Left ventricle myocardium superior (tissue), 1 donor: ENCODE measurements at places on chromosomes 6 and 20. TPM values are rescaled to one million over a fixed set of nuclear protein-coding genes. Genes with fewer than 3 reads are reported as not detected.

The VGLL2 gene
- total RNA-seq, result not detected

The HLA-DPB1 gene
- 41.5 TPM for total RNA-seq

The RTEL1 gene
- 9.9 TPM for total RNA-seq

The MRPL14 gene
- 38.8 TPM for total RNA-seq

The HLA-DRB1 gene
- total RNA-seq, result 34.3 TPM

The FAM209B gene
- total RNA-seq, result not detected

The TRIM31 gene
- total RNA-seq, result not detected

The C4B gene
- total RNA-seq, result 84.0 TPM

The PKHD1 gene
- total RNA-seq, result not detected

The TULP1 gene
- total RNA-seq, result not detected

The CTAGE9 gene
- total RNA-seq, result not detected

The PPIL1 gene
- 60.3 TPM for total RNA-seq

The STMND1 gene
- total RNA-seq, result not detected

The GSTA2 gene
- not detected for total RNA-seq

DNA sequence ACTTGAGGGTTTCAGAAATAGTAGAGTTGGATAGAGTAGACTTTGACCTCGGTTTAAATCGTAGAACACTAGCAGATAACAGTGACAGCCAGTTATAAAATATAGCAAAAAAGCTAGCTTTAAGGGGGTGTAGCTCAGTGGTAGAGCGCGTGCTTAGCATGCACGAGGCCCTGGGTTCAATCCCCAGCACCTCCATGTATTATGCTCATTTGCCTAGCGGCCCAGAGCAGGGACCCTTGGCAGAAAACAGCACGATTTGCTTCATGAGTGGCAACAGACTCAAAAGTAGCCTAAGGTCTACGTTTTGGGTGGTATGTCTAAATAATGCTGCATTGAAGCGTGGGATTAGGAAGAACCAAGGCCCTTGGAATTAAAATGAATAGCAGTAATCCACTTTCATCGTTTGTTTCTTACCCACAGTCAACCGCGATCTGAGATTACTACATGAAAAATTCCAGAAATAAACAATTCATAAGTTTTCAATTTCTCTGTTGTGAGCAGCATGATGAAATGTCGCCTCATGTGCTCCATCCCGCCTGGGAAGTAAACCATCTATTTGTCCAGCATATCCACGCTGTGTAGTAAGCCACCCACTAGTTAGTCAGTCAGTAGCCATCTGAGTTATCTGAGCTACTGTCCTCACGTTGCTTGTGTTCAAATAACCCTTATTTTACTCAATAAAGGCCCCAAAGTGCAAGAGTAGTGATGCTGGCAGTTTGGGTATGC lies 184.9 kb downstream of the GPX5 start:
- DNase-seq, result no peak

DNA sequence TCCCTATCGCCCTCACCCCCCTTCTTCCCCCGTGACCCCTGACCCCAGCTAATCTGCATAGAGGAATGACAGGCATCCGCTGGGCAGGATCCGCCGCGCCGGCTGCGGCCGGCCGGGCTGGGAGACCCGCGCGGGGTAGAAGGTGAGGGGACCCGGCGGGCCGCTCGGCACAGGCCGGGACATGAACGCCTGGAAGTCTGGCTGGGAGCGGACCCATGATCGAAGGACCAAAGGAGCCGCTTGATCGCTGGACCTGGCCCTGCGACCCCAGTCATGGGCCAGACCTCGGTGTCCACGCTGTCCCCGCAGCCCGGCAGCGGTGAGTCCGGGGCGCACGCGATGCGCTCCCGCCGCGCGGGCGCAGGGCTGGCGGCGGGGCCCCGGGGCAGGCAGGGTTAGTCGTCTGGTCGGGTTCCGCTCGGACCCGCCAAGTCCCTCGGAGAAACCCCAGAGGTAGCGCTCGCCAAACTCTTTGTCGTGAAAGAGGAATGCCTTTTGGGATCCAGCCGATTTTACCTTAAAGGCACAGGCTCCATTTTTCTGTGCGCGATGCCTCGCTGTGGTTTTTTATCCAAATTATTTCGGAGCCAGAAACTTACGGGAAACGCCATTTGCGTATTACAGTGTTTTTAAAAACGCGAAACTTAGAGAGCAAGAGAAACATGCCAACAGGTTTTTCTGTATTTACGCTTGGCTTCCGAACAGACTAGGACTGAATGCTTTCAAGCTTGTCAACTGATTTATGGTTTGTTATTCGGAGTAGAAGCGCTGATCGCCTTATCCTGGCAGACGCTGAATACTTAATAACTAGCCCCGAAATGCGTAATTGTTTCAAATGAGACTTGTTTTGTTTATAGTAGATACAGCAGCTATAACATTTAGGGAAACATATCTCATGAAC lies at the start of gene PHACTR2:
Gene PHACTR2 (plus strand): TSS at position 75 of the 901 bp plus-strand sequence. CDS start 199 bp downstream, at position 274.
- peak; percentile 85 for DNase-seq

GRCh38 chr6:19757036-19757435 lies 80.1 kb upstream of the ID4 start:
- DNase-seq, result no peak

DNA sequence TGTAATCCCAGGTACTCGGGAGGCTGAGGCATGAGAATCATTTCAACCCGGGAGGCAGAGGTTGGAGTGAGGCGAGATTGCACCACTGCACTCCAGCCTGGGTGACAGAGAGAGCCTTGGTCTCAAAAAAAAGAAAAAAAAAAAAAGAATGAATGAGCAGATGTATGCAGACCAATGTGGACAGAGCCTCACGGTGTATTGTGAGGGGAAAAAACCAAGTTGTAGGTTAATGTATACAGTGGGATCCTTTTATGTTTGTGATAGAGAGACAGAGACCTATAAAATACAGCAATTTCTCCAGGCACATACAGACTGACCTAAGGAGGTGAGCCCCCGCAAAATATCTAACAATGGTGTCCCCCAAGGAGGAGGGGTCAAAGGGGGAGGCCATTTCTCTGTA lies 11.7 kb downstream of the TGM2 start:
- DNase-seq, result no peak

- no peak for DNase-seq
Measured at GRCh38 chr6:168664956-168665355, 224.0 kb downstream of the SMOC2 start.

DNA sequence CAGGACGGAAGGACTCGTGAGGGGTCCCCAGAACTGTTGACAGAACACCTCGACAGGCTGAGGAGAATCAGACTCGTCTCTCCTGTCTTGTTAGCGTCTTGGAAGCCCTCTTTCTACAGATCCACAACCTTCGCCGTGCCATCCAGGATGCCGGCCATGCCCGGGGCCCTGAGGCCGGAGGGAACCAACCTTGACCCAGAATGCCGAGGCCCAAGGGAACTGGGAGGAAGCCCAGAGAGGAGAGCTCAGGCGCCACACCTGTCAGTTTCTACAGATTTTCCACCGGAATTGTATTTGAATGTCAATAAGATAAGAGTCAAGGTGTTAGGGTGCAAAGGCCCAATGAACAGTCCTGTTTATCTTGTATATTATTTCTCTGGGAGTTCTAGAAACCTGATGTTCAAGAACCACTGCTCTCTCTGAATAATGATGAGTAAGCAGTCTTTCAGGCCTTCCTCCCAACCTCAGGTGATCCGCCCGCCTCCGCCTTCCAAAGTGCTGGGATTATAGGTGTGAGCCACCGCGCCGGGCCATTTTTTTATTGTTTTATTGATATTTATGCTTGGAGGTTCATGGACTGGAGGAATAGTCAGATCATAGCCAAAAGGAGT lies 799 bp upstream of the ME1 start:
- no peak for DNase-seq

DNA sequence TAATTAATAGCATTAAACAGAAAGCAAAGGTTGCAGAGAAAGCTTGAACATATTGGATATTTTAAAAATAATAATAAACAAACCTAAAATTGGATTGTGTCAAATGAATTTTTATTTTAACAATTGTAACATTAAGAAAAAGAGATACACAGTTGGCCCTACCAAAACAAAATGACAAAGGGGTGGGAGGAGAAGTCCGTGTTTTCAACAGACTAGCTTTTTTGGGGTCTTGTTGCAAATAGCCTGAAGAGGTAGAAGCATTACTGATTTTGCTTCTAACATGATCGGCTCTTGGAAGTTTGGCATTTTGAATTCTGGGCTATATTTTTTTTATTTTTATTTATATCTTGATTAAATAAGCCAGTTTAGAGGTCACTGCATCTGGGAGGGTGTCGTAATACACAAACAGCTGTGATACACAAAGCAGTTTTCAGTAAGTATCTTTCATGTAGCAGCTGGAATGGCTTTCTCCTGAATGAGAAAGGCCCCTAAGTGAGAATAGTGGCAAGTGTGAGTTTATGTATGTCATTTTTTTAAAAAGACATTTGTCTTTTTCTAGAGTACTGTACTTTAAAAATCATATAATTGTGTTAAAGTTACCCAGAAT lies 85.5 kb upstream of the ZNF217 start:
- no peak for DNase-seq

GRCh38 chr6:157877573-157878438 lies 54.8 kb downstream of the SNX9 start:
- no peak for DNase-seq

DNA sequence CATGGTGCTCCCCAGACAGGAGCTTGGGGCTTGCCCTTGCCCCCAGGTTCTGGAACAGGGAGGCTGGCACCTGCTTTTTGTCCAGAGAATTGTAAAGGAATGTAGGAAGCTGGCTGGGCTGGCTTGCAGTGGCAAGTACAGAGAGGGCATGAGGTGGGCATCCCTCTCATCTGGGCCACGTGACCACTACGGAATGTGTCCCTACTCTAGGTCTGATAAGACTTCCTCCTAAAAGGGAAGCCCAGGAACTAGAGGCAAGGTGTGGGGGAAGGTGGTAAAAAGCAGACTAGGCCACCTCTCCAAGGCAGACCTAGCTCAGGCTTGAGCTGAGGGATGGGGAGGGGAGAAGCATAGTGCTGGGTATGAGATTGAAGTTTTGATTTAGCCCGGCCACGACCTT lies 38.8 kb downstream of the UNC5CL start:
- DNase-seq, result no peak

DNA sequence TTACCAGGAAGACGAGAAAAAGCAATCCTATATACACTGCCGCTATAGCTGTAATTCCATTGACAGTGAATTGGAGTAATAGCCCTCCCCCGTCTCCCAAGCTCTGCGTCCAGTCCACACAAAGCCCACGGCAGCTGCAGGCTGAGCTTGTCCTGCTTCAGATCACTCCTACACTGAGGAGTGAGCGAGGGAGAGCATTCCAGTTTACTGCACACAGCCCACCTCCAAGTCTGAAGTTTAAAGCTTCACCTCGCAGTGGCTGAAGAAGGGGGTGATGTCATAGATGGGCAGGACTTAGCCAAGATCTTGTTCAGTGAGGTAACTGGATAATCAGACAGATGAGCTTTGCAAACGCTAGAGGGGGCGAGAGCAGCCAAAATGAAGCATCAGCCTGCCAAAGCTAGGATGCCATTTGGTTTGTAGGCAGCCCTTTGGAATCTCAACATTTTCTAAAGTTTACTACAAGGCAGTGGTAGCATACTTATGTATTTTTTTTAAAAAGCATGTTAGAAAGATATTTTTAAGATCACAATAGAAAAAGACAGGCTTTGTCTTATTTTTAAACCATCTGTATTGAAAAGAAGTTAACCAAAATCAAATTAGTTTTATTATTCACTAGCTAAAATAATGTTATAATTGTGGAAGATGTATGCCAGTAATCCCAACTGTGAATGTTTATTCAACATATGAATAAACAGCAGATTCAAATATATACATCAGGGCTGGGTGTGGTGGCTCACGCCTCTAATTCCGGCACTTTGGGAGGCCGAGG lies at the start of gene FLRT3:
Gene FLRT3 (minus strand): TSS at position 213 of the 772 bp plus-strand sequence. CDS start 10,106 bp downstream, outside the sequence.
- DNase-seq, result peak; percentile 40

DNA sequence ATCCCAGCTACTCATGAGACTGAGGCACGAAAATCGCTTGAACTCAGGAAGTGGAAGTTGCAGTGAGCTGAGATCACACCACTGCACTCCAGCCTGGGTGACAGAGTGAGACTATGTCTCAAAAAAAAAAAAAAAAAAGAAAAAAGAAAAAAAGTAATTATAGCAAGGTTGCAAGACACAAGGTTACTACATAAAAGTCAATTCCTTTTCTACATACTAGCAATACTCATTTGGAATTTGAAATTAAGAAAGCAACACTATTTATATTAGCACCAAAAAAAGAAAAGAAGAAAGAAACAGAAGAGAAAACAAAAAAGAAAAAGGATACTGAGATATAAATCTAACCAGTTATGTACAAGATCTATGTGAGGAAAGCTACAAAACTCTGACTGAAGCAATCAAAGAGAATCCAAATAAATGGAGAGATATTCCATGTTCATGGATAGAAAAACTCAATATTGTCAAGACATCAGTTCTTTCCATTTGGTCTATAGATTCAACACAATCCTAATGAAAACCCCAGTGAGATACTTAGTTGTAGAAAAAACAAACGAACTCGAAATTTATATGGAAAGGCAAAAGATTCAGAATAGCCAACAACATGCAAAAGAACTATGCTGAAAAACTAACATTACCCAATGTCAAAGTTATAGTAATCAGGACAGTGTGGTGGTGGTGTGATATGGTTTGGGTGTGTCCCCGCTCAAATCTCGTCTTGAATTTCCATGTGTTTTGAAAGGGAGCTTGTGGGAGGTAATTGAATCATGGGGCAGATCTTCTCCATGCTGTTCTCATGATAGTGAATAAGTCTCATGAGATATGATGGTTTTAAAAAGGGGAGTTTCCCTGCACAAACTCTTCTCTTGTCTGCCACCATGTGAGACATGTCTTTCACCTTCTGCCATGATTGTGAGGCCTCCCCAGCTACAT lies 73.3 kb downstream of the GPX5 start:
- DNase-seq, result no peak

DNA sequence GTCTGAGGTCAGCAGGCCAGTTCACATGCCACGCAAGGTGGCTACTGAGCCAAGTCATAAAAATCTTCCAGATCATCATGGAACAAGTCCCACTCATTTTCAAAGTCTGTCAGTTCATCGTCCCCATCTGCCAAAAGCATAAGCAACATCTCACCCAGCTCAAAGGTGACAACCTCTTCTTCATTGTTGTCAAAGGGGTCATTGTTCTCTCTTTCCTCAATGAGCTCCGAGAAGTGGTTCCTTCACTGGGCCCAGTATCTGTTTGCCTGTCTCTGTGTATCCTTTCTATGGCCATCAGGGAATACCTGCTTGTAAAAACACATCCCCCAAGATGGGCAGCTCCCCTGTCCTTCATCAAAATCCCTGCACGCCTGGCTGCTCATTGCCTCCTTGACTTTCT lies 49.5 kb downstream of the ZNF334 start:
- no peak for DNase-seq

GRCh38 chr6:150840185-150840584 lies 25.3 kb upstream of the MTHFD1L start:
- no peak for DNase-seq

DNA sequence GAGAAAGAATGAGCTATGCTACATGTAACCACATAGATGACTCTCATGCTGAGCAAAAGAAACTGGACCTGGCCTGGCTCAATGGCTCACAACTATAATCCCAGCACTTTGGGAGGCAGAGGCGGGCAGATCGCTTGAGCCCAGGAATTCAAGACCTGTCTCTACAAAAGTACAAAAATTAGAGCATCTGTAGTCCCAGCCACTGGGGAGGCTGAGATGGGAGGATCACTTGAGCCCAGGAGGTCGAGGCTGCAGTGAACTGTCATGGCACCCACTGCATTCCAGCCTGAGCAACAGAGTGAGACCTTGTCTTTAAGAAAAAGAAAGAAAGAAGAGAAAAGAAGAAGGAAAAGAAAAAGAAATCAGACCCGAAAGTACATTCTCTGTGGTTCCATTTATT lies 41.7 kb downstream of the NCR2 start:
- DNase-seq, result no peak

- no peak for DNase-seq
Measured at GRCh38 chr6:109767961-109768360, 76.9 kb downstream of the FIG4 start.

- no peak for DNase-seq
Measured at GRCh38 chr6:136333824-136334464, 44.3 kb upstream of the BCLAF1 start.
